Activated T-helper 1 cell treated with anti-CD3 and anti-CD28 coated beads, Interleukin-2, amount 50 U/mL, for 16 hours (primary cell): ENCODE measurements at places on chromosomes 6 and 20.

GRCh38 chr6:156719395-156719719 lies 57.8 kb upstream of the ARID1B start:
- DNase-seq, result no peak

DNA sequence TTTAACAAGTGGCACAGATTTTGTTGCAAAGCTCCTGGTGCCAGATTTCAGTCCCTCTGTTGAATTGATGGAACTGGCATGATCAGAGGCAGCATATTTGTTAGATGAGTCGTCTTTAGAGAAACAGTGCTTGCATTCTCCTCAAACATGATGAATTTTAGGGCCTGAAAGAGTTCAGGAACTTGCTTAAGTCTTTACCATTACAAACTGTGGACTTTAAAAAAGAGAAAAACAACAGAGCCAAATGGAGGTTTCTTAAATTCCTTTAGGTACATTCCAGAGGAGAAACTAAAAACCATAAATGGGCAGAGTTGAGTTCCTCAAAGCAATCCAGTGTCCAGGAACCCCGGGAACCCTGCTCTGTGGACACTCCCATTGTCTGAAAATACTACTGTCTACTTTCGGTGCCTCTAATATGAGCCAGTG lies 2.5 kb downstream of the GTF2H5 start:
- no peak for DNase-seq

DNA sequence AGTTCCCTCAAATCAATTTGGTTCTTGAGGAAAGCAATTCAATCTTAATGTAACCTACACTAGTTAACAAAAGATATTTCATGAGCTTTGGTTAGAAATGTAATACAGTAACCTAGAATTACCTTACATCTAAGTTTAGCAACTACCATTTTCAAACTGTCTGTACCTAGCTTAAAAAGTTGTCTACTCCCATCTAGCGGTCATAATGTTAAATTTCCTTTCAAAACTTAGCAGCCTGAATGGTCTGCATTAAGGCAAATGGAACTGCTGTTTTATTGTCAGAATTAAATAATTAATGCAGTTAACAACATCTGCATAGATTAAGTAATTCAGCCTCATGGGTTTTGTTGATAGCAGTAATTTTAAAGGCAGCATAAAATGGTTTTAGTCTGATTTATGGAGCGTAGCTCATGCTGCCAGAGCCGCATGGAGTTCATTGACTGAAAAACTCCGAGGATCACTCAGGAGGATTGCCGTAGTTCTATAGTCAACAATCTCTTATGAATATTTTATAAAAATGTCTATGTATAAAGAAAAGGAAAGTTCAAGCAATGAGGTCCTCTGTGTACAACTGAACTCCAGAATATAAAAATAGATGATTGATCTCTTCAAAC lies 485.4 kb upstream of the MANEA start:
- DNase-seq, result no peak

DNA sequence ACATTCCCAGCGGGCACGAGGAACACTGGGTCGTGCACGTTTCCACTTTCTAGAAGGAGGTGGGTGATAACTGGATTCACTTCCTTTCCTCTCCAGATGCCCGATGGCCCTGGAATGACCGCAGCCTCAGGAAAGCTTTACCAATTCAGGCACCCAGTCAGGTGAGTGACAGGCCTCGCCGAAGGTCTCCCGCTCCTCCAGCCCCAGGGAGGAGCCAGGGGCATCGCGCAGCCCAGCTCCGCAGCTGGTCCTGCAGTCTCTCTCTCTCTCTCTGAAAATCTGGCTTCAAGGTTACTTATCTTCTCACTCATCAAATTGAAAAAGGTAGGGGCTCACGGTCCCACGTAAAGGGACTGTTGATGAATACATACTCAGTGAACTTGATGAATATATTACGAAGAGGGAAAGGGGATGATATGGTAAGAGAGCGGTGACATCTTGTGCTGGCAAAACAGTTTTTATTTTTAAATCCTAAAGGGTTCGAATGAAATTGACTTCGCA lies 891 bp downstream of the RIPPLY2 start:
- DNase-seq, result no peak

- DNase-seq, result no peak
Measured at GRCh38 chr6:14380086-14380820, 262.7 kb downstream of the CD83 start.

GRCh38 chr6:159933077-159933476 lies 35.8 kb upstream of the IGF2R start:
- DNase-seq, result no peak

- DNase-seq, result no peak
Measured at GRCh38 chr6:8879334-8879733, 444.0 kb upstream of the SLC35B3 start.

DNA sequence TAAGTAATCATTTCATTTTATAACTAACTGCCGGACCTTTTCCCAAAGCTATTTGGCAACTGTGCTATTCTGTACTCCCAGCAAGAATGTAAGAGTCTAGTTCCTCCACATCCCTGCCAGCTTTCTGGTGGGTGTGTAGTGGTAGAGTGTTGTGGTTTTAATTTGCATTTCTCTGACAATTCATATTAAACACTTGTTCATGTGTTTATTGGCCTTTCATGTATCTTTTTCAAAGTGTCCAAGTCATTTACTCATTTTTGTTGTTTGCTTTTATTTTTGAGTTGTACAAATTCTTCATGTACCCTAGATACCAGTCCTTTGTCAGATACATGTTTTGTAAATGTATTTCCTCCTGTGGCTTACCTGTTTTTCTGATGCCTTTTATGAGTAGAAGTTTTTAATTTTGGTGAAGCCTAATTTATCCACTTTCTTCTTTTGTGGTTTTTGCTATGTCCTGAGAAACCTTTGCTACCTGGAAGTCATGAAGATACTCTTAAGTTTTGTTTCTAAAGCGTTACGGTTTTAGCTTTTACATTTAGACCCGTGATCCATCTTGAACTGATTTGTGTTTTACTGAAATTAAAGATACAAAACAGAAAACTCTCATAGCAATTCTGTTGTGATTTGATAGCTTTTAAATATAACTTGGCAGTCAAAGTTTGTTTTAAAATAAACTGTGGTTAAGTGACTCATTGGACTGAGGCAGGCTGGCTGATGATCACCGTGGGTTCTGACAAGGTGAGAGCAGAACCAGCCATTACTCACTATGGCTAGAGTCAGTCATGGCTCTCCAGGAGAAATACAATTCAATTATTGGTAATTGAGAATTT lies 8.0 kb downstream of the MYLIP start:
- peak; percentile 16 for DNase-seq

- no peak for DNase-seq
Measured at GRCh38 chr6:170230520-170231292, 60.2 kb downstream of the DLL1 start.

DNA sequence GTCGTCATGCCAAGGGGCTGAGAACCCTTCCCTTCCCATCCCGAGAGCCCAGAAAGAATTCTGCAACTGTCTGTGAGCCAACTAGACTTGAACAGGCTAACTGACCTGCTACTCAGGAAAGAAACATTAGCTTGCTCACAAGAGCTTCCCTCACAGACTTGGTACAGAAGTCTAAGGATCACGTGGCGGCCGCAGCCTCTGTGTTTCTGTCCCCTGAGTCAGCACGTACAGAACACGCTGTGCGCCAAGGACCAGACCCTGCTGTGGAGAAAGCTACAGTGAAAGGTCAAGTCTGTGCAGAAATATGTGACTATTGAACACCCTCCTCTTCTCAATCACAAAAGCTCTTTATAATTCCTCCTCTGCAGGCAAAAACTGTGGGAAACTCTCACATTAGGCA lies 151.3 kb upstream of the QKI start:
- DNase-seq, result no peak

DNA sequence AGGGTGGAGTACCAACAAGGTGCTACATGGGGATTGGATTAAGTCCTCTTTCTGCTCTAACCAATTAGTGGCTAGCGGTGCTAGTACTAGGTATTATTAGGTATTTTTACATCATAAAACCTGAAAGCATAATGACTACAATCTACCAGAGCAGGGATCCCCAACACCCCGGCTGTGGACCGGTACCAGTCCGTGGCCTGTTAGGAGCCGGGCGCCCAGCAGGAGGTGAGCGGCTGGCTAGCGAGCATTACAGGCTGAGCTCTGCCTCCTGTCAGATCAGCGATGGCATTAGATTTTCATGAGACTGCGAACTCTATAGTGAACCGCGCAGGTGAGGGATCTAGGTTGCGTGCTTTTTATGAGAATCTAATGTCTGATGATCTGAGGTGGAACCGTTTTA lies 9.1 kb upstream of the CD40 start:
- no peak for DNase-seq

- DNase-seq, result no peak
Measured at GRCh38 chr20:39433466-39433865, 471.3 kb downstream of the DHX35 start.

DNA sequence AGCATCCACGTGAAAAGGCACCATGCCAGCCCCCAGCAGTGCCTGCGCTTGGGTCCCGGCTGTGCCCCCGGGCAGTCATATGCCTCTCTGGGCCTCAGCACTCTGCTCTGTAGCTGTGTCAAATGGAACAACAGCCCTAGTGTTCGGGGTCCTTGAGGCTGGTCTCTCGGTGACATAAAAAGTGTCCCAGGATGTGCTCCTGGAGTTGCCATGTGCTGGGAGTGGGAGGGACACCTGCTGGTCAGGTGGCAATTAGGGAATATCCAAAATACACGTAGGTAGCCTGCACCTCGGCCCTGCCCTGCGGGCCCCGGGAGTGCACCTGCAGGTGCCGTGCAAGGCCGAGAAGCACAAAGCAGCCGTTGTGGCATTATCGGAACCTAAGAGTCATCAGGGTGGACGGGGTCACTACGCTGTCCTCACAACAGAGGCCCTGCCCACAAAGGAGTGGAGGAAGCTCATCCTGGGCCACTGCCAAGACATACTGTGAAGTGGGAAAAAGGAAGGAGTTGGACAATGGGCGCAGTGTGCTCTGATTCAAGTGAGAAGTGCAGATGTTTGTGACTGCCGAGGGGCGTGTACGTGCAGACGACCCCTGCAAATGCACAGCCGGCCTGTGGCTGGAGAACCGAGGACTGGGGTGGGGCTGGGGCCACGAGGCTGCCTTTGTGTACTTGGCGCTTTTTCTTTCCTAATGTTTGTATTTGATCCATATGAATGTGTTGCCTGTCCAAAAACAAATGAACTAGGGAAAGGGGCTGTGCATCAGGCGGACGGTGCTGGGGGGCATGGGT lies 24.6 kb downstream of the SLCO4A1 start:
- no peak for DNase-seq

- DNase-seq, result no peak
Measured at GRCh38 chr20:49045440-49046086, 549 bp upstream of the CSE1L start.

GRCh38 chr6:125222531-125223455 lies 69.2 kb downstream of the TPD52L1 start:
- DNase-seq, result no peak
